T follicular helper cell (primary cell): ENCODE measurements at places on chromosomes 2 and 18.

- DNase-seq = peak; percentile 73
These were observed 13.3 kb downstream of the CHPF start for GRCh38 chr2:219530048-219530963.

DNA sequence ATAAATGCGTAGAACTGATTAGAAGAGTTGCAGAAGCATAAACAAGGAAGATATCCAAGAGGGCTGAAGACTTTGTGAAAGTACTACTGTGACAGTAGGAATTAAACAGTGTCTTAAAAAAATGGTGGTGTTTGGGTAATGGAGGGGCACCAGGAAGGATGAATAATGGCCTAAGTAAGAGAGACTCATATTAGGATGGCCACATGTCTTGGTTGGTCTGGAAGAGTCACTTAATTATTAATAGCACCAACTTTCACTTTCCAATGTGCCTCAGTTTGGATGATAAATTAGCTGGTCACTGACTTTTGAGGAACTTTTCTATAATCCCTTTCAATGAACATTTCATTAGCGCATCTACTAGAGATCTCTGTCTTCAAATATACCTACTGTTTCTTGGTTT, 372.2 kb downstream of the NYAP2 start:
- no peak for DNase-seq

GRCh38 chr2:121699421-121700333, 37.0 kb downstream of the NIFK start:
- peak; percentile 68 for DNase-seq

GRCh38 chr2:74742471-74742870, 88.4 kb downstream of the SEMA4F start:
- DNase-seq = no peak

DNA sequence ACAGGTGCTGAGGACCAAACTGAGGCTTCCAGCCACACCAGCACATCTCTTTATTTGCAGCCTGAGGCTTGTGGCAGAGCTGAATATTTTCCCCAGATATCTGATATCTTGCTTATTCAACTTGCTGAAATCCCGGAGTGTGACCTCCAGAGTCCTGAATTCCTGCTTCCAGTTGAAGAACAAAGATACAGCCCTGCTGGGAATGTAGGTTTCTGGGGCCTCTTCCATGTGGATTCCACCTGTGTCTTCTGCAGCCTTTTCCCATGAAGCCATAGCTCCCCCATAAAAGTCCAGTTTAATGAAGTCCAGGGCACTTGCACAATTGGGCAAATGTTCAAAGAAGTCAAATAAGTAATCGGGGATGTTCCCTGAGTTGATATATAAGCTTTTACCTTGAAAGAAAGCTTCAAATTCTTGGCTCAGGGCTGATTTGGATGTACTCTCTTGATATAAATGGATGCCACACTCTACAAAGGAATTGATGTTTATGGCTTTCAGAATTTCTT, 14.9 kb downstream of the NLRC4 start:
- DNase-seq = no peak

GRCh38 chr2:232541195-232541960, 1.9 kb downstream of the CHRNG start:
- DNase-seq = no peak
